Stimulated activated CD4-positive, alpha-beta T cell treated with anti-CD3 and anti-CD28 coated beads, Interleukin-2, amount 100 ng/mL, for 4 hours (primary cell): ENCODE measurements at places on chromosomes 7 and 10.

GRCh38 chr10:78335691-78336401 is 302.2 kb downstream of the RPS24 start:
- no peak for DNase-seq

DNA sequence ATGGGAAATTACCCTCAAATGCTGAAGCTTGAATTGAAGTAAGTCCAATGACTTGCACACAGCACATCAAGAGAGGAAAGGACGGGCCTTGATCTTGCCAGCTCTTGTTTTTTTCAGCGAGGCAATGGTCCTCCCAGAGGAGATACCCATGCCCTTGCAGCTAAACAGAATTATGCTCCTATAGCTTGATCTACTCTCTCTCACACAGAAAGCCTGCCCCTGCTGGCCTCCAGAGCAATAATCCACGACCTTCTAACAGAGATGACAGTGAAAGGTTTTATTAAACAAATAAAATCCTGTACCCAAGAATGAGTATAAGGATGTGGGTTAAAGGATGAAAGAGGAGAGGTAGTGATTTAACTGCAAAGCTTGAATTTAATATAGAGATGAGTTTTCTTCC is 268.0 kb downstream of the ADRA2A start:
- no peak for DNase-seq

GRCh38 chr10:86803156-86803555 is 46.7 kb downstream of the BMPR1A start:
- no peak for DNase-seq

DNA sequence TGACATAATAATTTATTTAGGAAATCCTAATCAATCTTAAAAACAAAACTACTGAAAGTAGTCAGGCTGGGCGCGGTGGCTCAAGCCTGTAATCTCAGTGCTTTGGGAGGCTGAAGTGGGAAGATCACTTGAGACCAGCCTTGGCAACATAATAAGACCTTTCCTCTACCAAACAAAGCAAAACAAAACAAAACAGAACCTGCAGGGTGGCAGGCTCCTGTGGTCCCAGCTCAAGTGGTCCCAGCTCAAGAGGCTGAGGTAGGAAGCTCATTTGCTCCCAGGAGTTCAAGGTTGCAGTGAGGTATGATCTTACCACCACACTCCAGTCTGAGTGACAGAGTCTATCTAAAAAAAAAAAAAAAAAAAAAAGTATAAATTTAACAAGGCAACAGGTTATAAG is 748.0 kb downstream of the CNTNAP2 start:
- DNase-seq = no peak

- DNase-seq = no peak
Observed at GRCh38 chr7:67625257-67625737, 628.7 kb downstream of the TYW1 start.

DNA sequence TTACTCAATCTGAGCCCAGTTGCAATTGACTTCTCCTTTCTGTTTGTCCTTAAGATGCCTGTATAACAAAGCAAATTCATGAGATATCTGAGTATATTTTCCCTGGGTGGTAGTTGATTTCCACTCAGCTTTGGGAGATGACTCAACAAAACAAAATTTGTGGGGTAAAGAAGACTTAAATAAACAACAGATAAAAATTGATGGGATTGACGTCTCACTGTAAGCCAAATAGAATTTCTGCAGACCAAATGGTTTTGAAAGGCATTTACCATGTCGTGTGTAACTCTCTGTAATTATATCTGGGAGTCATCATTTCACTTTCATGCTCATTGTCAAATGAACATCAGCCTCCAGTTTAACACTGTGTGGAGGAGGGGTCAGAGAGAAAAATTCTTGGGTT is 255.4 kb upstream of the MYO3A start:
- DNase-seq = no peak

DNA sequence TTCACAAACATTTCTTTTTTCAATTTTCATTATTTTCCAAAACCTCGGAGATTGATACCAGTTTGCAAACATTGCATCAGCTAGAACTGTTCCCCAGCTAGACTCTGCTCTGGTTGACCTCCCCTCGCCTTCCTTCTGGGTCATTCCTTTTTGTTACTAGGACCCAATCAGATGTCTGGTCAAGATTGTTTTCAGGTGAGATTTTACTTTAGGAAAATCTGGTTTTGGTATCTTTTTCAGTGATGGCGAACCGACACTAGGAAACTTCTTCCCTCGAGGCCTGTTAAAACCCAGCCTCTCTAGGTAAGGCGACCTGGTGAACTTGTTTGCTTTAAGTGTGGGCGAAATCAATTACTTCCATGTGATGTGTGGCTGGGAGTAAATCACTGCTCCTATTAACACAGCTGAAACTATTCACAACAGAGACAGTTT is 8.4 kb downstream of the PROSER2 start:
- DNase-seq = no peak

DNA sequence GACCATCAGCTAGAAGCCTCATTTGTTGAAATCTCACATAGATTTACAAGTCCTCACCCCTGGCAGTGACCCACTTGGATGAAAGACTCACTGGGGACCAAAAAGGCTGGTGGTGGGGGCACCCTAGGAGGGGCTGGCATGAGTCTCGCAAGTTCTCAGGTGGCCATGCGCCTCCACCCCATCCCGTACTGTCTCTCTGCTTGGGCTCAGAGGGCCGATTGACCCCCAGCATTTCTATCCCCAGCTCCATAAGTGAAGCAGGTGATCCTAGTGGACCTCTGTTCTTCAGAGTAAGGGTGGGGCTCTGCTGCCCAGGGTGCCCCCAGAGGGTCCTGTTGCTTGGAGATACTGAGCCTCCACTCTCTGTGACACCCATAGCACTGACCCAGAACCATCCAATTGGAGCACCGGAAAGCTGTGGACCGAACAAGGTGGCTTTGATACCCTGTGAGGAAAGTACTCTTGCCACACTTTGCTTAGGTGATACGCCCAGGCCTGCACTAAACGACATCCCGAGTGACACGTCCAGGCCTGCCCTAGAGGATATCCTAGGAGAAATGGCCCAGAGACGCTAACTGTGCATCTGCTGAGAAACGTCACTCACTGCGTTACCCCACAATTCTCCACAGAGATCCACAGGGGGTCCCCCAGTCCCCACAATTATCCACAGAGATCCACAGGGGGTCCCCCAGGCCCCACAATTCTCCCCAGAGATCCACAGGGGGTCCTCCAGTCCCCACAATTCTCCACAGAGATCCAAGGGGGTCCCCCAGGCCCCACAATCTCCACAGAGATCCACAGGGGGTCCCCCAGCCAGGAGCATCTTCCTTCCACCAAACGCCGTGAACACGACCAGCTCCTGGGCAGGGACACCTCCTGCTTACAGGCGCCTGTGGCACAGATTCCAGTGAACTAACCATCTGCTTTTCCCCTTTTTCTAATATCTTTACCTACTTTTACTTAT is 262.9 kb downstream of the PTPRN2 start:
- no peak for DNase-seq

DNA sequence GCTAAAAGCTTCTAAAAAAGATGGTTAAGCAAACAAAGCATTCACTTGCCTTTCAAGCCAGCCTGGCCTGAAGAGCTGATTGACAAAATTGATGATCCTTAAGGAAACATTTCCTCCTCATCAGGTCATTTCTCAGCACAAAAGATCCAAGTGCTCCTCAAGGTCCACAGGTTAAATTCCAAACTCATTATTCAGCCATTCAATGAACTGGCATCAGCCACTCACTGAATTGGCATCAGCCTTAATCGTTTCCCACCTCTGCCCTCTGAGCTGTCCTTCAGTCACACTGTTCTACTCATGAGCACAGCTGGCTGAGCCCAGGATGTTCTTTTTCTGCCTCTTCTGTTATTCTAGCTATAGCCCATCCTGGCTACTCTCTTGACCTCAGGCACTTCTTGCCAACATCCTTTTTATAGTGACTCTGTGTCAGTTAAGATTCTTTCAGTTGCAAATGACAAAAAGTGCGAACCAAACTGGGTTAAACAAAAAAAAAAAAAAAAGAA is 147.5 kb downstream of the RAB11FIP2 start:
- DNase-seq = no peak

GRCh38 chr7:73833251-73833919 is 2.6 kb downstream of the CLDN4 start:
- no peak for DNase-seq
